ENCODE measurements at places on chromosomes 5 and 9.

DNA sequence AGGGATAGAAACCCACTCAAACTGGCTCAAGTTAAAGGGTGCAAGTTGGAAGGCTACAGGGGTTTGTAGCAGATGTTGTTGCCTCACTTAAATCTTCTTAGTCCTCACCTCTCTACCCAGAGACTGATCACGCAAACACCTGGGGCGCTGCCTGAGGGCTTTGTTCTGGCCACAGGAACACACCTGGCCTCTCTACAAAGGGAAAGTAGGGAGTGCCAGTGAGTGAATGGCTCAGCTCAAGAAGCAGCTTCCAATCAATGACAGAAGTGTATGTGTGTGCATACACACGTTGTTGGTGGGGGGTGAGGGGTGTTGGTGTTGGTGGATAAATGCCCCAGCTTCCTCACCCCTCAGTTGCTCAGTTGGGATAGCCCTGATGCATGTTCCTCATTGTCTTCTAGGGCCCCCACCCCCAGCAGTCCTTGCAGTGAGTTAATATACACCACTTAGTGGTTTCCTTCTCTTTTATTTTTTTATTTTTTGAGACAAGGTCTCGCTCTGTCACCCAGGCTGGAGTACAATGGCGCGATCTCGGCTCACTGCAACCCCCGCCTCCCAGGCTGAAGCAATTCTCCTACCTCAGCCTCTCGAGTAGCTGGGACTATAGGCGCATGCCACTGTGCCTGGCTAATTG, 30.6 kb upstream of the CTNNA1 start:
- no peak for DNase-seq

GRCh38 chr5:176570044-176570443, 20.9 kb downstream of the CDHR2 start:
- DNase-seq = no peak

GRCh38 chr5:169085212-169085611, 215.7 kb downstream of the SLIT3 start:
- DNase-seq = no peak

DNA sequence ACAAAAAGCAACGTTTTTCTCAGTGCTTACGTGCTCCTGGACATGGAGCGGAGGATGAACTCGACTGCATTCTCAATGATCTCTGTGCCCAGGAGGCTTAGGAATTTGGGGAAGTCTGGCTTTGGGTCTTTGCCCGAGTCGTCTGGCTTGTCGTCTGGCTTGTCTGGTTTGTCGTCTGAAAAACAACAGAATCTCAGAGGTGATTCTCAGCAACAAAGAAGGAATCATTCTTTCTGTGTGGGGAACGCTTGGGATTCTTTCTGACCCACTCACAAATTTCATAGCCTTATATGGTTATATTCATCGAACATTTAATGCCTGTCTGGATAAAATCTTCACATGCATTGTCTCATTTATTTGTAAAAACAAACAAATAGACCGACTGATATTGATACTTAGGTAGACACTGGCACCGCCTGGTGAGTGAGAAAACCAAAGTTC, 4.7 kb downstream of the C5orf46 start:
- DNase-seq = no peak

- DNase-seq = no peak
Observed at GRCh38 chr9:92324431-92324830, 719 bp downstream of the NOL8 start.

GRCh38 chr5:64958757-64959391, 190.1 kb downstream of the CWC27 start:
- no peak for DNase-seq

DNA sequence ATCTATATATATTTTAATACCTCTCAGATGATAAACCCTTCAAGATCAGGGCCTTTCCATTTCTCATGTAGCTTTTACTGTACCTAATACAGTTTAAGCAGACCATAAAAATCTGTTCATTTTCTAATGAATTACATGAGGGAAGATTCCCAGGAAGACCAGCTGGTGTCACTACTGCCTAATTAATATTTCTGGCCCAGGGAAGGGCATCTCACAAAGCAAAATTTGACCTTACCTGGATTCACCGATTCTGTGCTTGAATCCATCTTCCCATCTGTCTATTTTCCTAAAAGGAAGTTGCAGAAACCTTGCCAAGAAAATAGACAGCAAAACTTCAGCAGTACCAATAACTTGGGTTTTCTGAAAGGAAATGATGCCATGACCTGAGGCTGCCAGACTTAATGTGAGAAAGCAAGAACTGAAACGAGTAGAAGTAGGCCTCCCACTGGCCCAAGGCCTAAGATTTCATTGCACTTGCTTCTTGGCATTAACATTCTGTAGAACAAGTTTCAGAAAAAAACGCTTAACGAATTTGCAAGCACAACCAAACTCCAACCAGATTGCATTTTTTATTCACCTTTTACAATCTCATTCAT, 83.0 kb upstream of the GLIS3 start:
- DNase-seq = no peak

- DNase-seq = no peak
Observed at GRCh38 chr5:156794687-156795086, 55.4 kb upstream of the PPP1R2B start.

Data from left ventricle myocardium inferior (tissue), 1 donor.